ENCODE measurements at places on chromosomes 12 and 14.

- DNase-seq, result no peak
Observed at GRCh38 chr12:3888659-3889058, 15.5 kb upstream of the PARP11 start.

DNA sequence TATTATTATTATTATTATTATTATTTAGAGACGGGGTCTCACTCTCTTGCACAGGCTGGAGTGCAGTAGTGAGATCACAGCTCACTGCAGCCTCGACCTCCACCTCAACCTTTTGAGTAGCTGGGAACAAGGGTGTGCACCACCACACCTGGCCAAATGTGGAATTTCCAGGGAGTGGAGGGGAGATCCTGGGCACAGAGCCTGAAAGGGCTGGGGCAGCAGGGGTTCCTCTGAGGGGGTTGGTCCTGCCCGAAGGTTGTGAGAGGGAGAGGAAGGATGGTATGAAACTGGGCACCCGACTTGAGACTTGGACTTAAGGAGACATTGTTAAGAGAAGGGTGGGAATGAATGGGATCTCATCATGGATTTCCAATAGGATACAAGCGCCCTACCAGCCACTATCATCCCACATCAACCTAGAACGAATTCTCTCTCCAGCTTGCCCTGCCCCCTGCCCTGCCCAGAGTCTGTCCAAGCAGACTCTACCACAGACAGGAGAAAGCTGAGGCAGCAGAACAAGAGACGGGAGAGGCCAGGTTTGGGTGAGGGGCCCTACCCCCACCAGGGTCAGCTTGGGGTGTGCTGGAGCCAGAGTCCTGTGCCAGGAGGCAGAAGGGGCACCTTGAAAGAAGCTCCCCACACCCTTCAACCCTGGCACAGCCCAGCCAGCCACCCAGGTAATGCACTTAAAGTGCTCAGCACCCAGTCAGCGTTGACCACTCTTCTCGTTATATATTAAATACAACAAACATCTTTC, 2.4 kb upstream of the DYNC1H1 start:
- no peak for DNase-seq

GRCh38 chr14:50635141-50635540, 33.0 kb downstream of the SAV1 start:
- DNase-seq, result no peak

DNA sequence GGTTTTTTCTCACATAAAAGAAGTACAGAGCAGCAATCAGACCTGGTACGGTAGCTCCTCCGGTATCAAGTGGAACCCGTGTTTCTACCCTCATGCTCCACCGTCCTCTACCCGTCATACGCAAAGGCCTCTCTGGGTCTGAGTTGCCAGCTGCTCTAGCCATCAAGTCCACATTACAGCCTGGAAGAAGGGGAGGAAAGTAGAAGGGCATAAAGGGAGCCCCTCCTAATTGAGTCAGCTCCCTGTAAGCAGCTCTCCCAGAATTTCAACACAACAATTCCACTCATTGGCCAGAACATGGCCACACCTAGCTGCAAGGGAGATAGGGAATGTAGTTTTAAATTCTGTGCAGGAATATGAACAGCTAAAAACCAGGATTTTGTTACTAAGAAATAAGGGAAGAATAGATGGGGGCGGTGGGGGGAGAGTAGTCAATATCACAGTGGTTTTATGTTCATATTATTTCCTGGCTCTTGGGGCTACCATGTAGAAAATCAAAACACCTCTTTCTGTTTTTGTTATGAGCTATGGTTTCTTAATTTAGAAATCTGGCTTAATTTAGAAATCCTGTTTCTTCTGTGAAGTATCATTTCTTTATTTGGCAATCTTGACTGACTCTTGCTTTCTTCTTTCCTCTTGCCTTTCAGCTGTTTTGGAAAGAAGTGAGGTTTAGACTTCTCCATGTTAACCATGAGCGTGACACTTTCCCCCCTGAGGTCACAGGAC, 103.9 kb downstream of the AKAP6 start:
- no peak for DNase-seq

DNA sequence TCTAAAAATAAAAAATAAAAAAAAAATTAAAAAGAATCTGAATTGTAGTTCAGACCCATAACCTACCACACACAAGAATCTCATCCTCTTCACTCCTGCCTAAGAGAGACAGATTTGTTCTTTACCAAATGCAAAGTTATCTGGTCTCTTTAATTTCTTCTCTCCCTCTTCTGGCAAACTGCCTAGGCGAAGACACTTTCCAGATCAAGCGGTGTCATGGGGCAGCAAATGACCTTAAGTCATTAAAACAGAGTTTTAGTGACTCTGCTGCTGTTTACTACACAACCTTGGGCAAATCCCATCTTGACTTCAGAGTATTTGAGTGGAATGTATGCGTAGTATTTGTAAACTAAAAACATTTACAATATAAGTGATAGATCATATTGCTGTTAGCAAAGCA, 60.9 kb upstream of the NID2 start:
- DNase-seq, result no peak

- no peak for DNase-seq
Observed at GRCh38 chr12:117576053-117576452, 214.6 kb upstream of the NOS1 start.

GRCh38 chr14:105061428-105062047, 3.7 kb downstream of the GPR132 start:
- no peak for DNase-seq

DNA sequence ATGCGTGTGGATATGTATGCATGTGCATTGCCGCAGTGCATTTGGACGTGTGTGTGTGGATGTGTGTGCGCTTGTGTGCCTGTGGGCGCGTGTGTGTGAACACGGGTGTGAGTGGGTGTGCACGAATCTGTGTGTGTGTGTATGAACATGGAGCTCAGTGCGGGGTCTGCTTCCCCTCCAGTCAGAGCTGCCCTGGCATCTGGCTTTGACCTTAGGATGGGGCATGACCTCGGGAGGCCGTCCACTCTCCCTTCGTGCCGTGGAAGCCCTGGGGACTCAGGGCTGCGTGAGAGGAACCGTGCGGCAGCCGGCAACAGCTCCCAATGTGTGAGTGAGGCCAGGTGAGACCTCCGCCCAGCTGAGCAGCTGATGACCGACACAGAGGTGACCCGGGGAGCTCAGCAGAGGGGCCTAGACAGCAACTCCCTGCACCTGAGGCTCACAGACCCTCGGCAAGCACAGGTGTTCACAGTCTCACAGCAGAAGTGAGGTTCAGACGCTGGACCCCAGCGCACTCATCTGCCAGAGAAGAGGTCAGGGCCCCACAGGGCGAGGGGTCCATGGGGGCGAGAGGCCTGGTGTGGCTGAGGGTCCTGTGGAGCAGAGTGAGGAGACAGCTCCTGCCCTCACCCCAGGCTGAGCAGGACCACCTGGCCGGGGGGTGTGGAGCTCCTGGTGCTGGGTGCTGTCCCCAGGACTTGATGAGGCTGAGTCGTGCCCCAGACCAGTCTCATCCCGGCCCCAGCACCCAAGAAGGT, 33.6 kb upstream of the FBRSL1 start:
- DNase-seq, result no peak

- DNase-seq, result no peak
Observed at GRCh38 chr12:48969160-48969771, 2.3 kb downstream of the WNT10B start.

DNA sequence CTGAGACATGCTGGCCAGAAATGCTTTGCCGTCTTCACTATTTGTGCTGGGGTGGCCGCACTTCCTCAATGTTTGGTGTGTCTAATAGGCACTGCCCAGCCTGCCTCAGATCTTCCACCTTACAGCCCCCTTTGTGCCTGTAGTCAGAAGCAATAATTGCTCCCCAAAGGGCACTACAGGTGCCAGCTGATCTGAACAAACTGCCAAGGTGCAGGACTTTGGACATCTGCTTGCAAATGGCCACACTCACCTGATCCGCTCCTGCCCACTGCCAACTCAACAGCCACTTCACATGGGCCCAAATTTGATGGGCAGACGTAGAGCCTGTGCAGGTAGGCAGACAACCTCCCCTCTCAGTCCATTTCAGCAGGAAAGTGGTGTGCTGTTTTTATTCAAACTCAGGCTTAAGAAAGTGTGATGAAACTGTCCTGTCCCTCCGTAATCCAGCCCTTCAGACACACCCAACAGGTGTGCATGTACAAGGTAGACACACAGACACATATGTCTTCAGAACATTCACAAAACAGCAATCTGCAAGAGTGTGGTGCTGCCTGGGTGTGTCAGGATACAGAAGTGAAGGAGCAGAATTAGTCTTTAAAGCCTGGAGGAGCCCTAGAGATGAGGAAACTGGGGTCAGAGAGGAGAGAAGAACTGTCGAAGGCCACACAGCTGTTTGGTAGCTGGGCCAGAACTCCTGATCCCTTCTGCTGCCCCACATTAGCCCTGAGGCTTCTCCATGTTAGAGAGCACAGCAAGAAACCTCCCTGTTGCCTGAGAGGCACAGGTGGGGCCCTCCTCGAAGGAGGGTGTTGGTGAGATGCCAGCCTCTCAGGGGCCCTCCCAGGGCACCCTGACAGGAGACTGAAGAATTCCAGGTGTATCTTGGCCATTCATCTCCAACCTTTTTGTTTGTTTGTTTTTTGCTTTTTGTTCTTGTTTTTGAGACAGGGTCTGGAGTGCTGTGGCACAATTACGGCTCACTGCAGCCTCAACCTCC, 4.4 kb upstream of the KRT75 start:
- DNase-seq, result no peak

Data from hematopoietic multipotent progenitor cell treated with erythropoietin and hydrocortisone succinate and interleukin-3 and kit ligand, for 15 days (in vitro differentiated cells).